ENCODE measurements at places on chromosomes 3 and 15.

DNA sequence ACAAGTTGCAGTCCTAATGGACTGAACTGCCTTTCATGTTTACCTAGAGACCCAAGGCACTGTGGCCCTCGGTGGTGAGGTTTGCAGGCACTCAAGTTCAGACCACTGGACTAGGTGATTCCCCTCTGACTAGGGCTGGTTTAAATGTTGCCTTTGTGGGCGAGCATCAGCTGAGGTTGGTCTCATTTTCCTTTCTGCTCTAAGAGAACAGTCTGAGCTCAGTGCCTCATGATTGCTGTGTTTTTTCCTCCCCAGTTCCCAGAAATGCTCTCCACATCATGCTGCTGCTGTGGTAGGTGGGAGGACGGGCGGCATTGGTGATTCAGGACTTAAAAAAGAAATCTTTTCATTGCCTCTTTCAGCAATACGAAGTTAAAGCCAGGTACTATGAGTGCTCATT, 237.2 kb downstream of the MBNL1 start:
- DNase-seq, result no peak

GRCh38 chr3:98592345-98592935, 971 bp downstream of the CPOX start:
- no peak for DNase-seq

GRCh38 chr15:101088271-101088670, 163.6 kb downstream of the CHSY1 start:
- DNase-seq, result no peak

- DNase-seq, result no peak
Observed at GRCh38 chr3:131801566-131801965, 233.2 kb downstream of the CPNE4 start.

DNA sequence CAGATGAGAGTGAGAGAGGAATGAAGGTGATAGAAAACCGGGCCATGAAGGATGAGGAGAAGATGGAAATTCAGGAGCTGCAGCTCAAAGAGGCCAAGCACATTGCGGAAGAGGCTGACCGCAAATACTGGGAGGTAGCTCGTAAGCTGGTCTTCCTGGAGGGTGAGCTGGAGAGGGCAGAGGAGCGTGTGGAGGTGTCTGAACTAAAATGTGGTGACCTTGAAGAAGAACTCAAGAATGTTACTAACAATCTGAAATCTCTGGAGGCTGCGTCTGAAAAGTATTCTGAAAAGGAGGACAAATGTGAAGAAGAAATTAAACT, 88.9 kb downstream of the EOMES start:
- DNase-seq, result peak; percentile 45

- no peak for DNase-seq
Observed at GRCh38 chr3:108907194-108907593, 46.5 kb downstream of the GUCA1C start.

DNA sequence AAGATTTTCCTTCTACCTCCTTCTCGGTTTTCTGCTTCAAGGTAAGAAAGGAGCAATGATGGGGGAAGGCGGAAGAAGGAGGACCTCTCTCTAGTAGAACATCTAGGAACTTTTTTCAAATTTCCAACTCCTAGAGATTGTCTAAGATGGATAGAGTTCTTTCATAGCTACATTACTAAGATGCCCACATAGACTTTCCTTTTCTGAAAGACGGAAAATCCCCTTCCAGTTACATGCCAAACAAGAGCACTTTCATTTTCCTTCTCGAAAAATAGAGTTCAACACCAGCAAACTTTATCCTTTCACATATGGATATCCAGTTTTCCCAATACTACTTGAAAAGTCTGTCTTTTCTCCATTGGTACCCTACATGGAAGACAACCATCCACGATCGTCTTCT, 692 bp downstream of the HTR3E start:
- DNase-seq, result no peak

DNA sequence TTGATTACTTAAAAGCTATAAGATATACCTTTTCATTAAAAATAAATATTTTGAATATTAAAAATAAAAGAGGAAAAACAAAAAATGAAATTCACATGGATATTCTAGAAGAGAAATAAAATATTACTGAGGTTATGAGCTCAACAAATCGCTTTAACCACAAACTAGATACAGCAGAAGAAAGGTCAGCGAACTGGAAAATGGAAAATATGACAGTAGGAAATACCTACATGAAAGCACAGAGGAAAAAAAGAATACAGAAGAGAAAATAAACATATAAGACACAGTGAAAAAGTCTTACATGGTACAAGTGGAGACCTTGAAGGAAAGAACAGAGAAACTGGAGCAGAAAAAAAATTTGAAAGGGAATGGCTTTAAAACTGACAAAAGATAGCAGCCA, 33.2 kb downstream of the SCAPER start:
- no peak for DNase-seq

- DNase-seq, result no peak
Observed at GRCh38 chr15:67968564-67968963, 85.6 kb upstream of the PIAS1 start.

DNA sequence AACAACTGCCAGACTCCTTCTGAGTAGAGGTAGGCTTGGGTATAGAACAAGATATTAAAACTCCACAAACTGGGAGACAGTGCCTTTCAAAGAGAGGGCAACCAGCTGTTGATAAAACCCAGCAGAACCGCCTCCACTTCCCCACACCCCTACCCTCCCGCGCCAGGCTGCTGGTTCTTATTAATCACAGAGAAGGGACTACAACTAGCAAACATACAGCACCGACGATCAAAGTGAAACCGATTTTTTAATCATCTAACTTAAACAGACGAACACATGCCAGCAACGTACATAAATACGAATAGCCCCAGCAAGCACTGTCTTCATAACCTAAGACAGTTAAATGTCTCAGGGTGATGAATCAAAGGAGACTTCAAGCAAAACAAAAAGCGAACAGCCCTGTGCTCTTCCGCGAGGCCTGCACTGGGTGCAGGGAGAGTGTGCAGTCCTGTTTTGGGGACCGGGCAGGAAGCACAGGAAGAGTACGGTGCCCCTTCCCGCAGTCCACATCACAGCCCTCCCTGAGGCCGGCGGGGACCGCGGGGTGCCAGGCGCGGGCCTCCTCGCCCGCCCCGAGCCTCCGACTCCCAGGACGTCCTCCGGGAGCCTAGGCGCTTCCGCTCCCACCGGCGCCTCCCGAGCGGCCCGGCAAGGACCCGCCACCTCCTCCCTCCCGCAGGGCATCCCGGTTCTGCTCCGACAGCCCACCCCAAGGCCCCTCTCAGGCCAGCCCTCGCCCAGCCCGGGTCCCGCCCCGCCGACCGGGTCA, 75.1 kb upstream of the VGLL4 start:
- peak; percentile 61 for DNase-seq

- no peak for DNase-seq
Observed at GRCh38 chr3:16927485-16927884, 42.7 kb downstream of the PLCL2 start.

- no peak for DNase-seq
Observed at GRCh38 chr3:49568965-49569364, 14.7 kb downstream of the BSN start.

DNA sequence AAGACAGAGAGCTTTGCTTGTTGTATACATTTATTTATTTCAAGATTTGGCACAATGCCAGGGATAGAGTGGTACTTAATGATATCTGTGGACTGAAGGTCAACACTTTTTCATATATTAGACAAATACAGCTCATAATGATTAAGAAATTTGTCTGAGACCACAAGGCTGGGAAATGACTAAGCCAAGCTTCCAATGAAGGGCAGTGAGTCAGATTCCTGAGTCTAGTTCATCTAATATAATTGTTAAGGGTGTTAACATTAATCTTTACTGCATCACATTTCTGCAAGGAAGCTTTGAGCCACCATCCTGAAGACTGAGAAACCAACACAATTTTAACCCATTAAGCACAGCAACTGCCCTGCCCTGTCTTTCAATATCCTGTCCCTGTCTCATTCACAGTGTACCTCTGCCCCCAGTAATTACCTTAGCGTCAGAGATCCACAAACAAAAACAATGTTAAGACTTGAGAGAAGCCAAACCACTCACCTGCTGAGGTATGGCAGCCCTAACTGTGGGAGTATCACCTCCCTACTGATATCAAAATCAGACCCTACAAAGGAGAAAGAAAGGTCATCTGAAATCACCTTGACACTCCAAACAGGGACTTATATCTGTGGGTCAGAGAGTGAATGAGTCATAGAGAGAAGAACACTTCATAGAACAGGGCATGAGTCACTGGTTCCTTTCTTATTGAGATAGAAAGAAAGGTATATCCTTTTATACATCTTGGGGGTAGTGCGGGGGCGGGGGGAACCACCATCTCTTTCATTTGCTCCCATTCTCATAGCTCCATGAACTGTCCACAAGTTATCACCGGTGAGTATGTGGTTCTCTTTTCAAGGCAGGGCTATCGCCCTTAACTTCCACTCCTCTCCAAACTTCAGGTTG, 74.7 kb downstream of the MAGI1 start:
- peak; percentile 97 for DNase-seq

DNA sequence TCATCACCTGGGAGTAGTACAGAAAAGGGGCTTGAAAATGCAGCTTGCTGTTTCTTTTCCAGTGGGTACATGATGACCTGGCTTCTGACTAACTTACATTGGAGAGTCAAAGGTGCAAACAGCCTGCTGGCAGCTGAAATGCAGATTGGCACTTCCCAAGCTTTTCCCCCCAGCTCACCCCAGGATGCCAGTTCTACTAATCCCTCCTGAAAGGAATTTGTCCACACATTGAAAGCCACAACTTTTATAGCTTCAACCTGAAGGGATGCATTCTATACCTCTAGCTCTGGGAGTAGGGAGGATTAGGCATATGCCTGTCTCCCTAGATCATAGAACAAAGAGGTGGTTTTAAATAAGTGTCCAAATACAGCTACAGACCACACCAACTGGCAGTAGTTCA, 281.7 kb downstream of the EFHB start:
- no peak for DNase-seq

DNA sequence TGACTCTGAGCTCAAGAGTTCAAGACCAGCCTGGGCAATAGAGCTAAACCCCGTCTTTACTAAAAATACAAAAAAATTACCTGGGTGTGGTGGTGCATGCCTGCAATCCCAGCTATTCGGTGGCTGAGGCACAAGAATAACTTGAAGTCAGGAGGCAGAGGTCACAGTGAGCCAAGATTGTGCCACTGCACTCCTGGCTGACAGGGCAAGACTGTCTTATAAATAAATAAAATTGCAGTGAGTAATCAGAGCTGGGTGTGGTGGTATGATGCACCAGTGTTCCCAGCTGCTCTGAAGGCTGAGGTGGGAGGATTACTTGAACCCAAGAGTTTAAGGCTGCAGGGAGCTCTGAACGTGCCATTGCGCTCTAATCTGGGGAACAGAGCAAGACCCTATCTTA, 55.9 kb upstream of the GCNT3 start:
- peak; percentile 85 for DNase-seq

GRCh38 chr3:124791142-124791541, 60.9 kb downstream of the UMPS start:
- DNase-seq, result no peak

DNA sequence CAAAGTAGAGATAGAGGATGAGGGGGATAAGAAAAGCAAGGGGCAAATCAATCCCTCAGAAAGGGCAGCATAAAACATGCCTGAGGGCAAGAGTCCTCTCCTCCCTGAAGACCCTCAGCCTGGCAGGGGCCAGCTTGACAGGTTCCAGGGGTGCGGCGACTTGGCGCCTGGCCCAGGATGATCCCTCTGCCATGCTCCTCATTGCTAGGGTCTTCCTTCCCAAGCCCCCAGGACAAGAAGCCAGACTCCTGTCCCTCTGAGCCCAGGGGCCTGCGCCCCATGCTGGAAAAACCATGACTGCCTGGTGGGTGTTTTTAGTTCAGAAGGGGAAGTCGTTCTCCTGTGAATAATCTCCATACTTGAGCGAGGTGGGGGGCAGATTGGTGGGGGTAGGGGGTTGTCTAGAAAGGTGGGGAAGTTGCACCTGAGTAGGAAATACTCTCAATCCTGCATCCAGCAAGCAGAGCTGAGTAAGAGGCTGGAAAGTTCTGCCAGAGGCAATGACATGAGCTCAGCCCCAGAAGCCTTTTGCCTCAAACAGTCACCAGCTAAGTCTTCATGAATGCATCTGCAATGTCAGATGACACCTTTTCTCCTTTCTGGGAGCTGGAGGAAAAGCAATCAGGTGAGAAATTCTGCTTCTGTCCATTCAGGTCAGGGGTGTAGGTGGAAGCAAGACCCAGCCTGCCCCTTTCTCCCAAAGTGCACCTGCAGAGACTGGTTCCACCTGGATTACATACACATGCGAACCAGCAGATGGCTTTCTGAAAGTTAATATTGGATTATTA, 18.3 kb downstream of the SLC12A8 start:
- peak; percentile 92 for DNase-seq

DNA sequence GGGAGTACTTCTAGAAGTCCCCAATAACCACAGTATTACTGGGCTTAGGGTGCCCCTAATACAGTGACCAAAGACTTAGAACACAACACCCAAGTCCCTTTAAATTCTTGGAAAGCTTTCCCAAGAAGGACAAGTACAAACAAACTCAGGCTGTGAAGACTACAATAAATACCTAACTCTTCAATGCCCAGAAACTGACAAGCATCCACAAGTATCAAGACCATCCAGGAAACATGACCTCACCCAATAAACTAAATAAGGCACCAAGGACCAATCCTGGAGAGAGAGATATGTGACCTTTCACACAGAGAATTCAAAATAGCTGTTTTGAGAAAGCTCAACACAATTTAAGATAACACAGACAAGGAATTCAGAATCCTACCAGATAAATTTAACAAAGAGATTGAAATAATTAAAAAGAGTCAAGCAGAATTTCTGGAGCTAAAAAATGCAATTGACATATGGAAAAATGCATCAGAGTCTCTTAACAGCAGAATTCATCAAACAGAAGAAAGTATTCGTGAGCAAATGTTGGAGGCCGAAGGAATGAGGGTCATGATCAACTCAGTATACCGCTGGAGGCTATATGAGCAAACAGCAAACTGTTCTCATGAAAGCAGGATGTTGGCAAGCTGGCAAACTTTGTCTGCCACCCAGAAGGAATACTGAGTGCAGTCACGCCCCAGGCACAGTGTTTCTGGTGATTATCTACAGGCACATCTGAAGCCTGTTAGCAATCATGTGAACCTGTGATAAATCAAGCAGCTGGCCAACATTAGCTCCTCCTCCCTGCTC, 87.0 kb upstream of the NECTIN3 start:
- peak; percentile 78 for DNase-seq

DNA sequence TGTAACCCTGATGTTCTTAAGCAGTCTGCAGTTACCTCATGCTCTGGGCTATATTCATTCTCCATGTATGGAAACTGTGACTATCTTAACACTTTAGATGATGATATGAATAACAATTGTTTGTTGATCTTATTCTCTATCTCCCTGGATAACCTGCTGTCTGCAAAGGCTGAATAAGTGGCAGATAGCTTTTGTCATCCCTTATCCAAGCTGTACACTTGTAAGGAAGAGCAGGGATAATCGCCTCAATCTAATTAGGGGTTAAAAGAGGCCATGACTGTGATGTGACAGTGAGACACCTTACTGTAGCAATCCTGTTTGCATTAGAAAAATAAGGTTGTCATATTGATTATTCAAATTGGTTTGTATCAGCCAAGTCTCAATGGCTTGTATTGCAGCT, 123.9 kb downstream of the RSRC1 start:
- DNase-seq, result no peak

DNA sequence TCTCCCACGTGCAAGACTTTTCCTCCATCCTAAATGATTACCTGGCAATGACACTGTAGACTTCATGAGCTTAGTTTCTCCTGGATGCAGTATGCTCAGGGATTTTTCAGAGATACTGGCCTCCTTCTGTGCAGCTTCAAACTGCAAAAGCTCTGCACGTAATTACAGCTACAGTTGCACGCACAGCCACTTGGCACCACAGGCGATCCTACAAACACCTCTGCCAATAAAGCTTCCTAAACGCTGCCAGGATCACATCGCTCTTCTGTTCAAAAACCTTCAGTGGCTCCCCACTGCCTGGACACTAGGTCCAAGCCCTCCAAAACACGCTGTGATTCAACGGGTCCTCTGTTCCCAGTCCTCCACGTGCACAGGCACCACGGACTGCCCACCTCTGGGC, 49.5 kb downstream of the NUP210 start:
- DNase-seq, result no peak
